ENCODE measurements at places on chromosomes 13 and 19.

GRCh38 chr19:56927791-56928207 lies 87.3 kb upstream of the PEG3 start:
- no peak for DNase-seq

GRCh38 chr19:48918801-48919247 lies 14.7 kb upstream of the DHDH start:
- no peak for DNase-seq

DNA sequence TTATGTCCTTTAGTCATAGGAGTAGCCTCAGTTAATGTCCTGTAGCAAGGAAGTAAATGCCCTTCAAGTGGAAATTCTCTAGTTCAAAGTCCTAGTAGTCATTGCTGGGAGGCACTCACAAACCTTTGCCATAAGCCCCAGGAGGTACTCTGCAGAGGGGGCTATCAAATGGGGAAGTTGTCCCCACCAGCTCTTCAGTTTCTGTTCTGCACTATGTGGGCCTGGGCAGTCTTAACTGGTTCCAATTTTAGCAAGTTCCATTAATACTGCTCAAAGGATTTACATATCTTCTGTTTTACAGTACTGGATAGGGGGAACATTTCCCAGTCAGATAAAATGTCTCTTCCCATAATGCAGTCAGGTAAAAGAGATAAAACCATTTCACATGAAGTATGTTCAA lies 101.3 kb downstream of the B3GLCT start:
- DNase-seq = no peak

DNA sequence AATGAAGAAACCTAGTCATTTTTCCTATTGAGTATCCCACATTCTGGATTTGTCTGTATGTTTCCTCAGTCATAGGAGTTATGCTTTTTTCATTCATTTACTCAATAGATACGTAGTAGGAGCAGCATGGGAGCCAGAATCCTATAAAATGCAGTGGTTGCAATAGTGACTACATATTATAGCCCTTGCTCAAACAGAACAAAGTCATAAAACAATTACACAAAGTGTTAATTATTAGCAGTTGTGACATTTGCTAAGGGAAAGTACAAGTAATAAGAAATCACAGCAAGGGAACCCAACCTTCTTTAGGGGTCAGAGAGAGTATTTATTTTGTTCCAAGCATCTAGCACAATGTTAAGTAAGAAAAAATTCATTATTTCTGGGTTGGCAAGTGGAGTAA lies 27.7 kb upstream of the POU4F1 start:
- no peak for DNase-seq

- DNase-seq = no peak
Measured at GRCh38 chr19:48537541-48537940, 14.4 kb upstream of the SULT2B1 start.

DNA sequence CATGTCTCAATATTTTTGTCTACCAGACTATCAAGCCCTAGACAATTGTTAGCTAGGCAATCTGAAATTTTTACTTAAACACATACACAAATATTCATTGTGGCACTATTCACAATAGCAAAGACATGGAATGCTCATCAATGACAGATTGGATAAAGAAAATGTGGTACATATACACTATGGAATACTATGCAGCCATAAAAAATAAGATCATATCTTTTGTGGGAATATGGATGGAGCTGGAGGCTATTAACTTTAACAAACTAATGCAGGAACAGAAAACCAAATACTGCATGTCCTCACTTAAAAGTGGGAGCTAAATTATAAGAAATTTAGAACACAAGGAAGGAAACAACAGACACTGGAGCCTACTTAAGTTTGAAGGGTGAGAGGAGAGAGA lies 288.6 kb upstream of the MIR17HG start:
- DNase-seq = no peak

DNA sequence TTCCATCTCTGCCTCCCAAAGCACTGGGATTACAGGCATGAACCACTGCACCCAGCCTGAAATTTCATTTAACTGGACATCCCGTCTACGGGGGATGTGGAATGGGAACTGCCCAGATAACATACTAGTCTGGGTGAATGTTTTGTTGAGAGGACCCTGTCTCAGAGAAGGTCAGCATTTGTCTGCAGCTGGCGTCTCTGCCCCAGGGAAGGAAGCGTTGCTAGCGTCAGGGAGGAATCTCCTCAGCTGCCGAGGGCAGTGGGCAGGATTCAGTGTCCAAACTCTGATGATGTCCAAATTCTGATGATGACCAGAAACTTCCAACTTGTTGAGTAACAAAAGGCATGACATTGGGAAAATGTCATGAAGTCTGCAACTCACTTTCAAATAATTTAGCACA lies 3.1 kb downstream of the NXNL1 start:
- DNase-seq = no peak

- no peak for DNase-seq
Measured at GRCh38 chr19:34577531-34578101, 96.1 kb downstream of the WTIP start.

DNA sequence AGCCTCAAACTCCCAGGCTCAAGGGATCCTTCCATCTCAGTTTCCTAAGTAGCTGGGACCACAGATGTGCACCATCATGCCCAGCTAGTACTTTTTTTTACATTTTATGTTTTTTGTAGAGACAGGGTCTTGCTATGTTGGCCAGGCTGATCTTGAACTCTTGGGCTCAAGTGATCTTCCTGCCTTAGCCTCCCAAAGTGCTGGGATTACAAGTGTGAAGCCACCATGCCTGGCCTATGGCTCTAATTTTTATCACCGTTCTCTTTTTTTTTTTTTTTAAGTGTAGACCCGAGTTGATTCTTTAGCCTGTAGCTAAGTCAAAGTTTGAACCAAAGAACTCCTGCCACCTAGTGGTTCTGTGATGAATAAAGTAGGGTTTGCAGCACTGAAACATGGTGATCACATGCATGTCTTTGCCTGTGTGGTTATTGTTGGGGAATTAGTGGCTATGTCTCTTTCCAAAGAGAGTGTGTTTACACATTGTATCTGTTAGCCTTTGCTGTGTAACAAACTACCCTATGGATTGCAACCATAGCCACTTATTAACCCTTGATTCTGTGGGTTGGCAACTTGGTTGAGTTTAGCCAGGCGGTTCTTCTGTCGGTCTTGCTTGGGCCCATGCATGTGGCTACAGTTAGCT lies 11.6 kb downstream of the NFILZ start:
- no peak for DNase-seq

- DNase-seq = no peak
Measured at GRCh38 chr13:78201411-78201810, 282.8 kb upstream of the EDNRB start.

DNA sequence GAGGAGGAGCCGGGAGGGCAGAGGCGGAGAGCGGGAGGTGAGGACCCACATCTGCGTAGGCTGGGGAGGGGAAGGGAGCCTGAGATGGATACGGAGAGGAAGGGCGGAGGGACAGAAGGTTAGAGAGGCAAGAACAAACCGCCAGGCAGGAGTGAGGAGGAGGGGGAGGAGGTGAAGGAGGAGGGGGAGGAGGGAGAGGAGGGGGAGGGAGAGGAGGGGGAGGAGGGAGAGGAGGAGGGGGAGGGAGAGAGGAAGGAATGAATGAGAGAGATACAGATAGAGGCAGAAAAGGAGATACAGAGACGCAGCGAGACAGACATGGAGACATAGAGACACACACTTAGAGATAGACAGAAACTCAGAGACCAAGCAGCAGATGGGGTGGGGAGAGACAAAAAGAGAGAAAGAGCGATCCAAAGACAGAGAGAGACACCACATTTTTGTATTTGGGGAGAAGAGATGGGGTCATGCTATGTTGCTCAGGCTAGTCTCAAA lies 782 bp upstream of the CA11 start:
- no peak for DNase-seq

DNA sequence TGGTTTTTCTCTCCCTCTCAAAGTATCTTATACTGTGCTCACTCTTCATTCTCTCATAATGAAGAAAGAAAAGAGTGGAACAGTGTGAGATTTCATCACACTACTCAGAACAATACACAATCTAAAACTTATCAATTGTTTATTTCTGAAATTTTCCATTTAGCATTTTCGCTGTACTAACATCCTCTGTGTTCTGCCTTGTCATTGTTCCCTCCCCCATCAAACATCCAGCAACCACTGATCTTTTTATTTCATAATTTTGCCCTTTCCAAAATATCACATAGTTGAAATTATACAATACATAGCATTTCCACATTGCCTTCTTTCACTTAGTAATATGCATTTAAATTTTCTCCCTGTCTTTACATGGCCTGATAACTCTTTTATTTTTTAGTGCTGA lies 658.7 kb downstream of the SLITRK1 start:
- DNase-seq = no peak

DNA sequence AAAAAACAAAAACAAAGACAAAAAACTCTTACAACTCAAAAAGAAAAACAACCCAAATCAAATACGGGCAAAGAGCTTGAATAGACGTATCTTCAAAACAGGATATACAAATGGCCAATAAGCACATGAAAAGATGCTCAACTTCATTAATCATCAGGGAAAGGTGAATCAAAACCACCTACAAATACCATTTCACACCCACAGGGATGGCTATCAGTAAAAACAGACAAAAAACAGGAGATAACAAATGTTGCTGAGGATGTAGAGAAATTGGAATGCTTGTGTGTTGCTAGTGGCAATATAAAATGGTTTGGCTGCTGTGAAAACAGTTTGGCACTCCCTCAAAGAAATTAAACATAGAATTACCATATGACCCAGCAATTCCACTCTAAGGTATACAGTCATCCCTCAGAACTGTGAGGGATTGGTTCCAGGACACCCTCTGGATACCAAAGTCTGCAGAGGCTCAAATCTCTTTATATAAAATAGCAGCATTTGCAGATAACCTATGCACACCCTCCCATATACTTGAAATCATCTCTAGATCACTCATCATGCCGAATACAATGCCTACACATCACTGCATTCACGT lies 29.7 kb downstream of the MLLT1 start:
- no peak for DNase-seq

DNA sequence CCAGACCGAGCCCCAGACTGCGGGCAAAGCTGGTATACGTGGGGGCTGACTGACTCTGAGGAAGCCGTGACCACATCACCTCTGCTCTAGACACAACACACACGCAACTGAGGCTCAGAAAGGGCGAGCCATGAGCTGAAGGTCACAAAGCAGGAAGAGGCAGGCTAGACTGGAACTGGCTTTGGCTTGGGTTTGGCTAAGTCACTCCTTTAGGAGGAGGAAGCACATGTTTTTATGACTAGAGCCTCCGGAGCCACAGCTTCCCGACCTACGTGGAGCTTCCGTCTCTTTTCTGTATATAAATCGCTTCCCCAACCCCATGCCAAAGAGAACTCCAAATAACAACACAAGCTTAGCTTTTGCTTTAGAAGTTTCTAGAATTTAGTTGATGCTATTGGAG lies 48.0 kb downstream of the RFX2 start:
- DNase-seq = no peak

- DNase-seq = no peak
Measured at GRCh38 chr13:78035500-78035899, 116.9 kb upstream of the EDNRB start.

DNA sequence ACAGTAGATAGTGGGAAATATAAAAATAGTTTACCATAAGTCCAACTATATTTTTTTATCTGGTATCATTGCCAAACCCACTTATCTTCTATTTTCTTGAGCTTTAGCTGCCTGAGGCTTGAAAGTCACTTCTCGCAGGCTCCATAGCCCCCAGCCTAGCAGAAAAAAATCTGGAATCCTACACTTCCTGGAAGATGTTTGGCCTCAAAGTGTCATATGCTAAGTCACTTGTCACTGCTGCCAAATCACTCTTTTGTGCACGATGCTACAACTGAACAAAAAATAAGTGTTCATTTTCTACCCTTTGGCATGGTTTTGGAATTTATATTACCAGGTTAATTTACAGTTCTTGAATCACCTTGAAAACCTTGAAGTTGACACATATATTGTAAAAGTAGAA lies 612.5 kb upstream of the ATXN8OS start:
- no peak for DNase-seq

DNA sequence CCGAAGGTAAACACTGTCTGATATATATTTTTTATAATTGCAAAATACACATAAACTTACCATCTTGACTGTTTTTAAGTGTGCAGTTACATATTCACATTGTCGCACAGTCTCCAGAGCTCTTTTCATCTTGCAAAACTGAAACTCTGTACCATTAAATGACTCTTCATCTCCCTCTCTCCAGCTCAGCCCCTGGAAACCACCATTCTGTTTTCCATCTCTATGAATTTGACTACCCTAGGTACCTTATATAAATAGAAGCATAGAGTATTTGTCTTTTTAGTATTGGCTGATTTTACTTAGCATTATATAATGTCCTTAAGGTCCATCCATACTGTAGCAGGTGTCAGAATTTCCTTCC lies 45.8 kb downstream of the LRCH1 start:
- no peak for DNase-seq

- no peak for DNase-seq
Measured at GRCh38 chr13:90709319-90709718, 638.2 kb upstream of the MIR17HG start.

GRCh38 chr13:30608364-30608763 lies 9.4 kb upstream of the USPL1 start:
- no peak for DNase-seq

DNA sequence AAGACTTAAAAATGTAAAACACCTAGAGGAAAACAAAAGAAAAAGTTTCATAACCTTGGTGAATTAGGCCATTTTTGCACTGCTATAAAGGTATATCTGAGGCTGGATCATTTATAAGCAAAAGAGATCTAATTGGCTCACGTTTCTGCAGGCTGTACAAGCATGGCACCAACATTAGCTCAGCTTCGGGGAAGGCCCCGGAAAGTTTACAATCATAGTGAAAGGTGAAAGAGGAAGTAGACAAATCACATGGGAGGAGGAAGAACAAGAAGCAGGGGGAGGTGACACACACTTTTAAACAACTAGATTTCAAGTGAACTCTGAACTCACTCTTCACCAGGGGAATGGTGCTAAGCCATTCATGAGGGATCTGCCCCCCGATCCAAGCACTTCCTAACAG lies 1358.5 kb upstream of the PCDH9 start:
- no peak for DNase-seq

DNA sequence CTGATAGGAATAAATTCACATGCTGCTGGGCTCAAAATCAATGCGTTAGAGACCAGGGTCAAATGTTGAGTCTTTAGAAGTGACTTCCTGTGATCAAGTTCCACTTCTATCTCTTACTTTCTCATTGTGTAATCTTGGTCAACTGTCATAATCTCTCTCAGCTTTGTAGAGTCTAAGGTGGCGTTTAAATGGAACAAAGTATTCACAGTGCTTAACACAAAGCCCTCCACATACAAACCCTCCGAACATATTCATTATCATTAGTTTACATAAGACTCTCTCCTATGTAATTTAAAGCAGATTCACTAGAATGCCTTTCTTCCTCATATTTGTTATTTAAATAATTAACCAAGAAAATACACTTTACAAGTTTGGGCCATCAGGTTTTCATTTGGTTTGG lies 1044.1 kb downstream of the EFNB2 start:
- no peak for DNase-seq

DNA sequence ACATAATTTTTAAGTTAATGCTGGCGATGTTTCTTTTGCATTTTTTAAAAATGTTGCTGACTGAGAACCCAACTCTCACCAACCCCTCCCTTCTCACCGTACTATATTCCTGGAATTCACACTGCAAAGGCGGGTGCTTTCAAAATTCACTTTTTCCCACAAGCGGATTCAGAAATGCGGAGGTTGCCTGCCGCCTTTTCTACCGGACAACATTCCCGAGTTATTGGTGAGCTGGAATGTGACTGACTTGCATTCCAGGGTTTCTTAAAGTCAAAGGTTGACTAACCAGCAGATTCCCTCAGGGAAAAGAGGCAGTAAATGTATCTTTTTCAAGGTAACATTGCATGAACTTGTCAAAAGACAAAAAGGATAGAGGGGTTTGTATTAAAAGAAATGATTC lies 113.3 kb downstream of the RAB20 start:
- no peak for DNase-seq

- DNase-seq = no peak
Measured at GRCh38 chr19:7679771-7680605, 645 bp upstream of the TRAPPC5 start.

Measured in activated T-cell treated with anti-CD3 and anti-CD28 coated beads for 24 hours (primary cell).